ENCODE measurements at places on chromosomes 5 and 9.

DNA sequence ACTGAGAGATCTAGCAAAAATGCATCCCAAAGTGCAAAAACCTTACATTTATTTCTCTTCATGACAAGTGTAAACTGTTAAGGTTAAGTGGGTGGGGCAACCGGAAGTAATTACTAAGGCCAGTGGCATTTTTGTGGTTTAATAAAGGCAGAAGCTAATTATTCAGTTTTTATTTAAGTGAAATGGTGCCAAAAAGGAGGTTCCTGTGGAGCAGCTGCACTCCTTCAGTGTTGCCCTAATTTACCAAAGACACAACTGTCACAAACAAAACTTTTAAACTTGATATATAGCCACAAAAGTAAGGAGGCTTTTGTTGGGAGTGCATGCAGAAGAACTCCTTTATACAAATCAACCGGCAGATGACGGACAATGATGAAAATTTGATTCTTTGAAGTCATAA, 81.6 kb downstream of the NDUFS4 start:
- no peak for DNase-seq

- DNase-seq, result peak; percentile 43
Observed at GRCh38 chr5:178240766-178241165, 8.2 kb upstream of the PHYKPL start.

GRCh38 chr5:169296419-169297143, 4.4 kb downstream of the SLIT3 start:
- DNase-seq, result peak; percentile 59

DNA sequence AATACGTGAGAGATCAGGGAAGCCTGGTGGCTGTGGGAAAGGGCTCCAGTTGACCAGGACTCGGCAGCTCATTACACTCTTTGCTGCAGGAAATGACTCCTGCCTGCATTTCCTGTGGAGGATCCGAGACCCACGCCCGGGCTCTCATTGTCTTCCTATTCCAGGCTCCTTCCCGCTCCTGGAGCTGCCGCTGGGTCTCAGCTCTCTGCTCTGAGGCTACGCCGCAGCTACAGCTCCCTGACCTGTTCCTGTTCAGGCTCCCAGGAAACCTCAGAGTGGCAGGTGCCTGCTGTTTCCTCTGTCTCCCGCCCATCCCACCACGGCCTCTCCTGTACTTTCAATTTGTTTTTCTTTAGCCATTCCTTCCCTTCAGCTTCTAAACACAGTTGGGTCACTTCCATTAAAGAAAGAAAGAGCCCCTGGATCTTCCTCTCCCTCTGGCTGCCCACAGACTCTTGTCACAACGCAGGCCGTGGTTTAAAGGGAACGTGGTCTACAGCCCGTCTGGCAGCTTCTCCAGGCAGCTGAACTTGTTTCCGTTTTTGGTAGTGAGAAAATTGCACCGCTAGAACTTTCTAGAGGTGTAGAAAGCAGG, 71.5 kb downstream of the IL6ST start:
- no peak for DNase-seq
